Caco-2 (cell line): ENCODE measurements at places on chromosomes 1 and 21. TPM values are rescaled to one million over a fixed set of nuclear protein-coding genes. Genes with fewer than 3 reads are reported as not detected.

DNA sequence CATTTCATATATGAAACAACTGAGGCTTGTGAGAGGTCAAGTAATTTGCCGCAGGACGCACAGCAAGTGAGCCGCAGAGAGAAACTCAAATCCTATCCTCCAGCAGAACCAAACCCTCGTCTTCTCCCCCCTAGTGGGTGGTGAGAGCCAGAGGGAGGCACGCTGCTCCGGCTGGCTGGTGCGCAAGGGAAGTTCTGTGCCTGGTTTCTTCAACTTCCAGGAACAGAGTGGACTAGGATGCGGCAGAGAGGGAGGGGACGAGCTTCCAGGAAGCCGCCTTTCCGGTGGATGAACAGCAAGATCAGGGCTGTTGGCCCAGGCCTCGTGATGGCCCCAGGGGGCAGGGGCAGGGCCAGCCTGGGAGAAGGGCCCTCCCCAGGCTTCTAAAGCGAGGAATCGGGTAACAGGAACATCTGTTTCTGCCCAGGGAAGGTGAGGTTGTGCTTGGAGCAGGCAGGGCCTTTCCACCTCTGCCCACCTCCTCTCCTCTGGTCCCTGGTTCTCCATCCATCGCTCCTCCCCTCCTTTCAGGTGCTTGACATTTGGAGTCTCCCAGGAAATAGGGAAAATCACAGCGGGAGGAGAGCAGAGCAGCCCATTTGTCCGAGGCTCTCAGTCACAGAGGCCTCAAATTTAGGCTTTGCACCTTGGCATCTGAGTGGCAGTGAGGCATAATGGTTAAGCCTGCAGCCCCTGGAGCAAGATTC, 16.8 kb upstream of the PDIK1L start:
- H3K4me1 ChIP-seq, result peaks cover 56% of the 10 kb centered on the region
- no peak overlapping the region for H3K27ac ChIP-seq
- no peaks in the 10 kb centered on the region for H3K27me3 ChIP-seq
- no peak for DNase-seq
- no peaks in the 10 kb centered on the region for H3K36me3 ChIP-seq

The BACE2 gene
- 8.8 and 10.1 TPM in 2 replicates for total RNA-seq

- H3K27me3 ChIP-seq, result no peaks in the 10 kb centered on the region
- no peak overlapping the region for H3K4me3 ChIP-seq
- H3K4me1 ChIP-seq, result no peaks in the 10 kb centered on the region
- H3K27ac ChIP-seq, result no peak overlapping the region
Observed at GRCh38 chr1:183219616-183220009, 33.5 kb downstream of the LAMC2 start.

GRCh38 chr21:15743593-15743992, 13.8 kb downstream of the USP25 start:
- no peaks in the 10 kb centered on the region for H3K27me3 ChIP-seq
- no peak for DNase-seq
- peaks cover 39% of the 10 kb centered on the region for H3K4me1 ChIP-seq
- H3K27ac ChIP-seq, result no peak overlapping the region

- H3K27me3 ChIP-seq, result no peaks in the 10 kb centered on the region
- no peak overlapping the region for H3K4me3 ChIP-seq
- H3K4me1 ChIP-seq, result peaks cover 37% of the 10 kb centered on the region
- DNase-seq, result peak; percentile 65
- no peaks in the 10 kb centered on the region for H3K36me3 ChIP-seq
- peak overlapping the region; percentile 77 for H3K27ac ChIP-seq
Observed at GRCh38 chr1:225441314-225442122, 13.7 kb upstream of the LBR start.

The DVL1 gene
- 40.6 and 43.0 TPM in 2 replicates for total RNA-seq

DNA sequence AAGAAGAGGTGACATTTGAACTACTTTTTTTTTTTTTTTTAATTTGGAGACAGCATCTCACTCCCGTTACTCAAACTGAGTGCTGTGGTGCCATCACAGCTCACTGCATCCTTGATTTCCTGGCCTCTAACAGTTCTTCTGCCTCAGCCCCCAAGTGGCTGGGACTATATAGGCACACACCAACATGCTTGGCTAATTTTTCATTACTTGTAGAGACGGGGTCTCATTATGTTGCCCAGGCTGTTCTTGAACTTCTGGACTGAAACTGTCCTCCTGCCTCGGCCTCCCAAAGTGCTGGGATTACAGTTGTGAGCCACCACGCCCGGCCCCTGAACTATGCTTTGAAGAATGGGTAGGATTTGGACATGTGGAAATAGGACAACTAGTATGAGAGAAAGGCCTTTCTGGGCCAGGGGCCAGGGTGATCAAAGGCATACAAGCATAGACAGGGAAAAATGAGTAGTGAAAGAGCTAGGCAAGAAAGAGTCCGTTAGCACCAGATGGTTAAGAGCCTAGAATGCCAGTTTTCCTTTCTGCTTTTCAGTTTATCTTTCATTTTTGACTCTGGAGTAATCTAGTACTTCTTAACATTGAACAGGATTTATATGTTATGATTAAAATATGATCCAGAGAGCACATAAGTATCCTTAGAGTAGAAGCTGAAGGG, 6.3 kb downstream of the RABGAP1L start:
- H3K4me1 ChIP-seq, result peaks cover 12% of the 10 kb centered on the region; the same call in 1 of the 2 replicates
- H3K4me3 ChIP-seq, result no peak overlapping the region
- no peak for DNase-seq
- H3K36me3 ChIP-seq, result no peaks in the 10 kb centered on the region

- peaks cover 23% of the 10 kb centered on the region for H3K4me1 ChIP-seq
- DNase-seq, result no peak
- H3K27ac ChIP-seq, result no peak overlapping the region
- H3K4me3 ChIP-seq, result 0 out of 2 replicates have a peak overlapping the region, but pooled peaks have one; percentile 13
- no peaks in the 10 kb centered on the region for H3K36me3 ChIP-seq
- H3K27me3 ChIP-seq, result no peaks in the 10 kb centered on the region
Observed at GRCh38 chr1:31715873-31716220, 12.0 kb upstream of the COL16A1 start.

The LGR6 gene
- total RNA-seq, result 0.36 TPM in 1 of 2 replicates, not detected in the other

- no peaks in the 10 kb centered on the region for H3K4me1 ChIP-seq
- H3K36me3 ChIP-seq, result no peaks in the 10 kb centered on the region
- no peak for DNase-seq
- H3K4me3 ChIP-seq, result no peak overlapping the region
- no peak overlapping the region for H3K27ac ChIP-seq
- no peaks in the 10 kb centered on the region for H3K27me3 ChIP-seq
Observed at GRCh38 chr1:246052603-246053002, 454.5 kb downstream of the SMYD3 start.

The CDC7 gene
- 17.6 and 19.4 TPM in 2 replicates for total RNA-seq

- no peaks in the 10 kb centered on the region for H3K27me3 ChIP-seq
- no peak overlapping the region for H3K4me3 ChIP-seq
- H3K36me3 ChIP-seq, result no peaks in the 10 kb centered on the region
Observed at GRCh38 chr21:16519036-16519435, 789.3 kb downstream of the USP25 start.

- no peak for DNase-seq
- no peak overlapping the region for H3K27ac ChIP-seq
- H3K4me1 ChIP-seq, result no peaks in the 10 kb centered on the region
- H3K36me3 ChIP-seq, result no peaks in the 10 kb centered on the region
- no peaks in the 10 kb centered on the region for H3K27me3 ChIP-seq
Observed at GRCh38 chr1:231170875-231171274, 9.0 kb downstream of the TRIM67 start.

DNA sequence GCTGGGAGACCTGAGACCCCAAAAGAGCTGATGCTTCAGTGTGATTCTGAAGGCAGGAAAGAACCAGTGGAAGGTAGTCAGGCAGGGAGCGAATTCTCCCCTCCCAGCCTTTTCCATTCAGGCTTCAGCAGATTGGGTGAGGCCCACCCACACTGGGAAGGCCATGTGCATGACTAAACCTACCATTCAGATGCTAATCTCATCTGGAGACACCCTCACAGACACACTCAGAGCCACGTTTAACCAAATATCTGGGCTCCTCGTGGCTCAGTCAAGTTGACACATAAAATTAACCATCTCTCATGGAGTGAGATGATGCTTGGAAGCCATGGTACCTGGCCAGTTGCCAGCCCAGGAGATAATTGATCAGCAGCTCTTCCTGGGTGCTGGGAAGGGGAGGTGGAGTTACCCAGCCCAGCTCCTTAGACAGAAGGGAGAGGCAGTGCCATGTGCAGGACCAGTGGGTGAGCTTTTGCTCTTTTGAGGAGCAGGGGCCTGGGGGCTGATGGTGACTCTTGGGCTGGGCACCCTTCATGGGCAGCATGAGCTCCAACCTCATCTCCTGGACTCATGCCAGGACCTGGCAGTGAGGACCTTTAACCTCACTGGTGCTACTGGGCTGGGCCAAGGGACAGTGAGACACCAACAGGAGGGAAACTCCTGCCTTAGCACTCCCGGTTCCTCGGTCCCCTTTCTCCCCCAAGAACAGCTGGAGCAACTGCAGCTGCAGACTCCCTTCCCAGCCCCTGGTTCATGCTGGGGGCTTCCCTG, 89.0 kb upstream of the ACTL8 start:
- H3K4me1 ChIP-seq, result no peaks in the 10 kb centered on the region
- DNase-seq, result no peak
- no peaks in the 10 kb centered on the region for H3K27me3 ChIP-seq
- no peaks in the 10 kb centered on the region; the same call in 1 of the 2 replicates for H3K36me3 ChIP-seq

GRCh38 chr1:43987159-43987902, 4.1 kb upstream of the CCDC24 start:
- no peaks in the 10 kb centered on the region for H3K27me3 ChIP-seq
- no peaks in the 10 kb centered on the region; the same call in 1 of the 2 replicates for H3K36me3 ChIP-seq
- H3K4me1 ChIP-seq, result peaks cover 13% of the 10 kb centered on the region; the same call in 1 of the 2 replicates
- no peak overlapping the region for H3K4me3 ChIP-seq
- DNase-seq, result no peak
- H3K27ac ChIP-seq, result peak overlapping the region; percentile 27

GRCh38 chr1:92583821-92584760, 97.4 kb upstream of the GFI1 start:
- H3K27ac ChIP-seq, result no peak overlapping the region
- no peak overlapping the region for H3K4me3 ChIP-seq
- no peaks in the 10 kb centered on the region for H3K27me3 ChIP-seq
- no peaks in the 10 kb centered on the region for H3K4me1 ChIP-seq
- no peaks in the 10 kb centered on the region for H3K36me3 ChIP-seq
- no peak for DNase-seq

The NKAIN1 gene
- 0.12 TPM in 1 of 2 replicates, not detected in the other for total RNA-seq

GRCh38 chr1:170296642-170297041, 150.9 kb downstream of the NTMT2 start:
- H3K36me3 ChIP-seq, result no peaks in the 10 kb centered on the region
- no peaks in the 10 kb centered on the region for H3K4me1 ChIP-seq
- no peaks in the 10 kb centered on the region for H3K27me3 ChIP-seq

The TPTE gene
- total RNA-seq, result not detected in 2 replicates

- H3K27ac ChIP-seq, result no peak overlapping the region
- H3K27me3 ChIP-seq, result no peaks in the 10 kb centered on the region
- H3K4me3 ChIP-seq, result no peak overlapping the region
- no peaks in the 10 kb centered on the region for H3K36me3 ChIP-seq
- DNase-seq, result no peak
Observed at GRCh38 chr1:67044631-67045270, 9.2 kb downstream of the SLC35D1 start.

GRCh38 chr1:215665215-215665614, 98.1 kb downstream of the KCTD3 start:
- no peaks in the 10 kb centered on the region for H3K36me3 ChIP-seq
- DNase-seq, result no peak
- no peaks in the 10 kb centered on the region for H3K27me3 ChIP-seq
- no peaks in the 10 kb centered on the region for H3K4me1 ChIP-seq

- H3K4me3 ChIP-seq, result no peak overlapping the region
- DNase-seq, result no peak
- no peak overlapping the region for H3K27ac ChIP-seq
- H3K36me3 ChIP-seq, result no peaks in the 10 kb centered on the region
- H3K27me3 ChIP-seq, result no peaks in the 10 kb centered on the region
Observed at GRCh38 chr1:159755451-159756007, 25.2 kb upstream of the DUSP23 start.

DNA sequence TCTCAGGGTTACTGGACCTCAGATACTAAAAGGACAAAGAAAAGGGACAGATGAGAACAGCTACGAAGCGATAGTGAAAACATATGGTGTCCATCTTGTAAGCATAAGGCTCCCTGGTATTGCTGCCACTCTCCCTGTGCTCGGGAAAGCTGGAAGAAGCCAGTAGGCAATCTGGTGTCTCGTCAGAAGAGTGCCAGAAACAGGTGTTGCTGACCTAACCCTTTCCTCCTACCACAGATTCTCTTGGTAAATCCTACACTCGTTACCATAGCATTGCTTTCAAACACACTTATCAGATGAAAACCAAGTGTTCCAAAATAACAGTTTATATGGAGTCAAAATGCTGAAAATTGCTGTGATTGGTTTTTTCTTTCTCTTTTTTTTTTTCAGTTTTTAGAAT, 146.3 kb downstream of the NRIP1 start:
- H3K36me3 ChIP-seq, result no peaks in the 10 kb centered on the region
- H3K27me3 ChIP-seq, result no peaks in the 10 kb centered on the region
- no peak overlapping the region for H3K27ac ChIP-seq
- no peak for DNase-seq
- H3K4me3 ChIP-seq, result no peak overlapping the region

DNA sequence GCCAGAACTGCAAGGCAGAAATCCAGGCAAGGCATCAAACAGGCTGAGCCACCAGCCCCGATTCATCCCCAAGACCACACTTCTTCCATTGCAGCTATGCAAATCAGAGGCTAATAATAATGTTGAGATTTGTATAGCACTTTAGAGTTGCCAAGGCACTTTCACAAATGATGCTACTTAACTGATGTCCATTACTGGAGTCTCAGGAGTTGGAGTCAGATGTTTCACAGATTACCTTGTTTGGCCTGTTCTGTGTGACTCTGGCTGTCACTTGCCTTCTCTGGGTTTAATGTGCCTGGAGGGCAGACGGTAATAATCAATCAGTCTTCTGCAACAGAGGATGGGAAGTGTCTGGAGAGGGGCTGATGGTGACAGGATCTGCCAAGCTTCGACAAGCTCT, 40.8 kb upstream of the MPZL1 start:
- no peaks in the 10 kb centered on the region for H3K4me1 ChIP-seq
- no peaks in the 10 kb centered on the region for H3K27me3 ChIP-seq

GRCh38 chr1:116329524-116330341, 43.3 kb upstream of the ATP1A1 start:
- H3K27me3 ChIP-seq, result no peaks in the 10 kb centered on the region
- no peak for DNase-seq
- peaks cover 29% of the 10 kb centered on the region for H3K4me1 ChIP-seq
- H3K4me3 ChIP-seq, result no peak overlapping the region
- no peak overlapping the region for H3K27ac ChIP-seq
- no peaks in the 10 kb centered on the region for H3K36me3 ChIP-seq

The BTG2 gene
- 21.2 and 21.6 TPM in 2 replicates for total RNA-seq

The AK5 gene
- not detected in 2 replicates for total RNA-seq

DNA sequence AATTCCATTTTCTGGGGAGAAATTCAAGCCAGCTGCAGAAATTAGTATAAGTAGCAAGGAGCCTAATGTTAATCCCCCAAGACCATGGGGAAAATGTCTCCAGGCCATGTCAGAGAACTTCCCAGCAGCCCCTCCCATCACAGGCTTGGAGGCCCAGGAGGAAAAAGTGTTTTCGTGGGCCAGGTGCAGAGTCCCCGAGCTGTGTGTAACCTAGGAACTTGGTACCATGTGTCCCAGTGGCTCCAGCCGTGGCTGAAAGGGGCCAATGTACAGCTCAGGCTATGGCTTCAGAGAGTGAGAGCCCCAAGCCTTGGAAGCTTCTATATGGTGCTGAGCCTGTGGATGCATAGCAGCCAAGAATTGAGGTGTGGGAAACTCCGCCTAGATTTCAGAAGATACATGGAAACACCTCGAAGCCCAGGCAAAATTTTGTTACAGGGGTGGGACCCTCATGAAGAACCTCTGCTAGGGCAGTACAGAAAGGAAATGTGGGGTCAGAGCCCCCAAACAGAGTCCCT, 286.3 kb downstream of the MATN1 start:
- H3K36me3 ChIP-seq, result no peaks in the 10 kb centered on the region
- no peaks in the 10 kb centered on the region for H3K27me3 ChIP-seq
- no peaks in the 10 kb centered on the region for H3K4me1 ChIP-seq
- no peak overlapping the region for H3K4me3 ChIP-seq
- H3K27ac ChIP-seq, result no peak overlapping the region

GRCh38 chr1:64956010-64956640, 10.2 kb downstream of the JAK1 start:
- H3K36me3 ChIP-seq, result no peaks in the 10 kb centered on the region
- H3K27me3 ChIP-seq, result no peaks in the 10 kb centered on the region
- DNase-seq, result no peak
- no peak overlapping the region for H3K4me3 ChIP-seq
